Activated gamma-delta T cell treated with anti-CD3 and anti-CD28 coated beads, Interleukin-2, amount 50 U/mL, for 16 hours (primary cell): ENCODE measurements at places on chromosomes 4 and X.

DNA sequence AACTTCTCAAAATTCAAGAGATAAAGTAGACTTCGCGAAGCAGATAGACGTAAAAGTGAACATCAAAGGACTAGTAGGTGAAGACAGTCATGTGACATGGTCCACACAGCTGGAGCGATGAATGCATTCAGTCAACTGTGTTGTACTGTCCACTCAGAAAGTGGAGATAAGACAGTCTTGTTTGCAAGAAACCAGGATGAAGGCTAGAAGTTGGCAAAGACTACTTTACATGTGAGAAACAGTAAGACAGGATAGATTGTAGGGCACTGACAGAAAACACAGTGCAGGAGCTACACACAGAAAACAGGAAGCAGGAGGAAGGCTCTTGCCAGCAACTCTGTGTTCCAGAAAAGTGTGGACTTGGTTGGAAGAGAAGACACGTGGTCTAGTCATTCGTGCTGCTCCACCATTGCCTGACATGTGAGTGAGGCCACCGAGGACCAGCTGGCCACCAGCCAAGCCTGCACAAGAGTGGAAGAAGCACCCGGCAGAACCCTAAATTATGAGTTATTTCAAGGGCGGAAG lies 78.9 kb downstream of the FAT1 start:
- DNase-seq = no peak

GRCh38 chrX:41386222-41386990 lies 52.4 kb downstream of the DDX3X start:
- no peak for DNase-seq

- DNase-seq = no peak
Measured at GRCh38 chr4:4888695-4889094, 29.2 kb downstream of the MSX1 start.

DNA sequence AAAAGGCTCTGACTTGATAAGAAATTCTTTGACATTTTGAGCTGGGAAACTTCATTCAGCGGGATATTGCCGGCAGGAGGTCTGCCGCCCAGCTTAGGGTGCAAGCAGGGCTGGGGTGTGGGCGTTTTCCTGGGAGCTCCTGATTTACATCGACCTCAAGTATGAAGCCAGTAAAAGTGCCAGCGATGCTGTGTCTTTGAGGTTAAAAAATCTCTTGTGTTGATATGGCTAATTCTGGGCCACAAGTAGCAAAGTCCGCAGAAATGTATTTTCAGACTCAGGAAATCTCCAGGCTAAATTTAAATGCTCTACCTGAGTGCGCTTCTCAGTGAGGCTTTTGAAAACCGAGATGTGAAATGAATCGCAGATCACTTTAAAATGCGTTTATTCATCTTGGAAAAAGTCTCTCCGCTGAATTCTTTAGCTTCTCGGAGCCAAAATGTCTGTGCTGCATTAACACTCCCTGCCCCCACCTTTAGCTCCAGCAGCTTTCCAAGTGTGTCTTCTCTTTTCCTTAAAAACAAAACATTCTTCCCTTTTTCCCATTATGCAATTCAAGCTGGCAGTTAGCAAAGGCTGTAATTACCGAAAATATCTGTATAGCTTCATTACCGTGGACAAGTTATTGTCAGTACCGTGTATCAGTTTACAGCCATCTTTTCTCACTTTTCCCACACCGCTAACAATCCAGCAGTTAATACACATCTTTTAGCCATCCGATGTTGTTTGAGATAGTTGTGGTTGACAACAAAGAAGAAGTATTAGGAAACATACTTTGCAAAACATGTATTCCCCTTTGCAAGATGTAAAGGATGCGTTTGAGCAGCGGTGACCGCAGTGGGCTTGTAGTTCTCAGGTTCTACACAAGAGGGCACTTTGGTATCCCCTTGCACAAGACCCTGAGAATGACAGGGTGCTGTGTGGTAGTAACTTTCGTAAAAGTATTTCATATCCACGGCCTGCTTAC lies 136.0 kb upstream of the STX18 start:
- no peak for DNase-seq

DNA sequence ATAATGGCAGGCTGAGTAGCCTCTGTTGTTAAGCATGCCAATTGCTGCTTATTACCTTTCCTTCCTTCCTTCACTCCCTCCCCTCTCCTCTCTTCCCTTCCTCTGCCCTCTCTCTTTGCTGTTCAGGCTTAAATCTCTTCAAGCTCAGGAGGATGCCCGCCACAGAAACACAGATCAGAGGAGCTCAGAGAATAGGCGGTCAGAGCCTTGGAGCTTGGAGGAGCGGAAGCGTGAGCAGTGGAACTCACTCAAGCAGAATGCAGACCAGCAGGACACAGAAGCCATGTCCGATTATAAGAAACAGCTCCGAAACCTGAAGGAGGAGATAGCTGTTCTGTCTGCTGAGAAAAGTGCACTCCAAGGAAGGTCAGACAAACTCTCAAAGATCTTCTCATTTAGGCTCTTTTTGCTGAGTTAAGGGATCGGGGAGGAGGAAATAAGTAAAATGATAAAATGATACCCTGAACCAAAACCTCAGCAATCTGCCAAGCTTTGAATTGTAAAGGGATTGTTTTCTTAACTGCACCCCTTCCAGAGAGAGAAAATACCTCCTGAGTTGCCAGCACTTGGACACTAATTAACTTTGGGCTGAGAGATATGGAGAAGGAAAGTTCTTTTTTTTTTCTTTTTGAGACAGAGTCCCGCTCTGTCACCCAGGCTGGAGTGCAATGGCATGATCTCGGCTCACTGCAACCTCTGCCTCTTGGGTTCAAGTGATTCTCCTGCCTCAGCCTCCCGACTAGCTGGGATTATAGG lies 20.9 kb downstream of the SPATA18 start:
- no peak for DNase-seq

DNA sequence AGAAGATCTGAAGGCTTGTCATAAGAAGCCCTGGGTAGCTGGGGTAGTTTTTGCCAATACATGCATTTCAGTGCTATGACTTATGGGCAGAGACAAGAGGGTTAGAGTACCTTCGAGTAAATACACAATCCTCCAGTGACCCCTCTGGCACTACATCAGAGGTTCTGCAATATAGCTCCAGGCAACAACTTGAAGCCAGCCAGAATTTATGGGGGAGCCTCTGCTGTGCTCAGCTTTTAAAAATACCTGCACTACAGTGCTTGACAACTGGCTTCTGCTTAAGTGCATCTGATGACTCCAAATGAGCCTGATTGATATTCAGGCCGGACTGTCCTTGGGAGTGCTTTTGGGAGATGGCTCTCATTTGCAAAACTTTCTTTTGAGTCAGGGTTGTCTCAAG lies 44.9 kb upstream of the SMAD1 start:
- DNase-seq = no peak

GRCh38 chrX:129452523-129452922 lies 70.8 kb downstream of the SMARCA1 start:
- no peak for DNase-seq

- no peak for DNase-seq
Measured at GRCh38 chr4:76681996-76682395, 215.9 kb downstream of the SOWAHB start.

- no peak for DNase-seq
Measured at GRCh38 chr4:42398171-42398870, 1.0 kb downstream of the SHISA3 start.

DNA sequence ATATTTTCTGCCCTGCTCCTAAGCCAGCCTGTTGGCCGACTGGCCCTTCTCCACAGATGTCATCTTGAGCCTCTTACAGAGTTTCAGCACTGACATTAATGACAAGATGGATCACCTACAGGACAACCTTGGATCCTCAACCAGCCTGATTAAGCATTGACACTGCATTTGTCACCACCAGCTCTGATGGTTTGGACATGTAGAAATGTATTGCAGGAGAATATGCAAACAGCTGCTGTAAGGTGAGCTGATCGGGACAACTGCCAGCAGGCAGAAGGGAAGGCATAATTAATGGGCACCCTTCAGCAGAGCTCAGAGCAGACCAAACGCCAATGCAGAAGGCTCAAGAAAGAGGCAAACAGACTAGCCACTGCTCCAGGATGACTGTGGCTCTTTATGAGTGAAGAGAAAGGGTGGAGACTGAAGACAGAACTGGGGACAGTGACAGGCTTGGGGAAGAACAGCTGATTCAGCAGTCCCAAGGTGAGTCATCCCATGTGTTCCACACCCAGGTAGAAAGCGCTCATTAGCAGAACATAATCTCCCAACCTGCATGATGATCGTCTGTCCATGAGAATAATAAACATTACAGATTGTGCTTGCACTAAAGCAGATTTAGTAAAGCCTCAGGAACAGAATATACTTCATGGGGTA lies 6.7 kb downstream of the CORIN start:
- no peak for DNase-seq

GRCh38 chr4:174764105-174764729 lies 64.8 kb downstream of the GLRA3 start:
- no peak for DNase-seq
